Femur (tissue), 1 donor: ENCODE measurements at places on chromosomes 12 and 14.

- DNase-seq, result no peak
Observed at GRCh38 chr12:116343331-116343884, 65.9 kb upstream of the MED13L start.

- DNase-seq, result no peak
Observed at GRCh38 chr14:77593501-77593961, 22.9 kb downstream of the SPTLC2 start.

DNA sequence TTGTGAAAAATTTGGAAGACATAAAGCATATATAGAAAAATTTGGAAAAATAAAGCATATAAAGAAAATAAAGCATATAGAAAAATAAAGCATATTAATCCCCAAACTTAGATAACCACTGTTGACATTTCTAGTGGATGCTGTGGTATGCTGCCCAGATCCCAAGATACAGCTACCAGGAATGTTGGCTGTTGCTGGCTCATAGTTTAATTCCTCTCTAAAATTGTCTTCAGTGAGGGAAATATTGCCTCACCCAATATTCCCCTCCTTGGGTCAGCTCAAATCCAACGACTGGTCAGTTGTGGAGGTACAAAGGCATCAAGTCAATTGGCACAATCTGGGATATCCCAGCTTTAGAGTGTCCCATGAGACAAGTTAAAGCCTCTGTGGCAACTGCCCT, 10.1 kb upstream of the KICS2 start:
- no peak for DNase-seq

GRCh38 chr12:50960130-50960529, 7.8 kb downstream of the HIGD1C start:
- DNase-seq, result no peak

GRCh38 chr14:75068294-75069120, 934 bp upstream of the ZC2HC1C start:
- no peak for DNase-seq

- no peak for DNase-seq
Observed at GRCh38 chr14:37046815-37047214, 125.6 kb downstream of the SLC25A21 start.

GRCh38 chr14:34931206-34931605, 51.6 kb upstream of the SRP54 start:
- no peak for DNase-seq

DNA sequence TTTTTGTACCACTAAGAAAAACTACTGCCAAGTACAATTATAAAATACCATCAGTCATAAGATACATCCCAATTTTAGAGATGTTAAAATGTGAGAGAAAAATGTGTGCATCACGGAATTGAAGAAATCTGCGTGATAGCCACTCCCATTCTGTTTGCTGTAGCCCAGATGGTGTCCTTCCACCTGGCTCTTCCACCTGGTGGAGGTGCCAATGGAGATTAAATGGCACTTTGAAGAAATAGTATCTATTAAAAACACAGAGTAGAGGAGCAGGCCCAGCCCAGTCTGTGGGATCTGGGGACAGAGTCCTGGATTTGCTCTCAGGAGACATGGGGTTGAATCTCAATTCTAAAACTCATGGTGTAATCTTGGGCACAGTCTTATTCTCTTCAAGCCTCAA, 35.5 kb downstream of the TSPAN11 start:
- DNase-seq, result no peak

- DNase-seq, result no peak
Observed at GRCh38 chr12:19277711-19278110, 148.2 kb downstream of the PLEKHA5 start.
